Activated CD4-positive, alpha-beta T cell treated with anti-CD3 and anti-CD28 coated beads, Interleukin-2, amount 10 ng/mL, durations not matched to agents 7 days and 5 days (primary cell): ENCODE measurements at places on chromosomes 6 and 20. TPM values are rescaled to one million over a fixed set of nuclear protein-coding genes. Genes with fewer than 3 reads are reported as not detected.

DNA sequence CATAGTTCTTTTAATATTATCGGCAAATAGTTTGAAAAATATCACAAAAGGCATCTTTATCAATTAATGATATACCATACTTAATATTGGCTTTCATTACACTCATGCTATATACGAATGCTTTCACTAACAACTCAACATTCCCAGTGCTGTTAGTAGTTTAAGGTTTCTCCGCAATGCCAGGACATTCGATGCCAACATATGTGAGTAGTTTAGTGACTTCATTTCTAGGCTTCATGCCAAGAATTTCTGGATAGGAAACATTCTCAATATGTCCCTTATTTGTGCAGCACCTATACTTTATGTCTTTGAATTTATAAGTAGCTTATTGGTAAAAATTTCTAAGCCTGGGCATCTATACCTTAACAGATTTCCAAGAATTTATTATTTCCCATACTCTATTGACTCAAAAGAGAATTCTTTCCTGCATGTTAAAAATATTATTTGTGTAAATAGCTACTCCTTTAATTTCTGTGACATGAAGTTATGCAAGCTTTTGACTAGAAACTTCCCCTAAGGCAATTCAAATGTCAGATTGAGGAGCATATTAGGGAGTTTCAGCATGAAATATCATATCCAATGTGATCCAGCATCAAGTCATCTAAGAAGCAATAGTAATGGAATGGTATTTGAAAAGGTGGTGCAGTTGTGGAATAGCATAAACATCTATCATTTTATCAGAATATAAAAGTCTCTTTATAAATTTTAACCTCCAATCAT is 236.0 kb upstream of the STXBP5 start:
- H3K4me3 ChIP-seq, result no peak overlapping the region
- DNase-seq, result no peak
- H3K27me3 ChIP-seq, result no peaks in the 10 kb centered on the region

DNA sequence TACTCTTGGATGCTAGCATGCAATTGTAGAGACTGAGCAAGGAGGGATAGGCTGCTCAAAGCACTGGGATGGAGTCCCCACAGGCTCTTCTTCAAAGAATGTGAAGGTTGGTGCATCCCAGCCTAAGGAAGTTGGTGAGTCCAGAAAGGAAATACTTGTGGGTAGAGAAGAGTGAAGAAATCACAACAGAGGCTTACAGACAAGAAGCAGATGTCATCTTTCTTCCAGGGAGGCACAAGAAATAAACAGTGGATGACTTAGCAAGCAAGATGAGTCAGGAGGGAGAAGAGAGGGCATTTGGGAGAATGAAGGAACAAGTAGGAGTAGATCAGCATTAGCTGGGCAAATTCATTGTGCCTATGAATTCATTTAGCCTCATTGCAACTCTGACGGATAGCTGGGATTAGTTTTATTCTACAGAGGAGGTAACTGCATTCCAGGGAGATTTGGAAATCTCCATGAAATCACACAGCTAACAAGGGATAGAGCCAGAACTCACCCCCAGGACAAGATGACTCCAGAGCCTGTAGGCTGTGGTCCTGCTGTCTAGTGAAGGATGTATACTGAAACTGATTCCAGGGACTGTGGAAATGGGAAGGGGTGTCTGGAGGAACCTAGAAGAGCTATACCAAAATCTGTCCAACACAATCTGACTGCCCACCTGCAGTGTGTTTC is 125.8 kb upstream of the SPTLC3 start:
- no peaks in the 10 kb centered on the region for H3K36me3 ChIP-seq
- DNase-seq, result no peak
- no peaks in the 10 kb centered on the region for H3K4me1 ChIP-seq
- no peak overlapping the region for H3K27ac ChIP-seq
- no peaks in the 10 kb centered on the region for H3K27me3 ChIP-seq

DNA sequence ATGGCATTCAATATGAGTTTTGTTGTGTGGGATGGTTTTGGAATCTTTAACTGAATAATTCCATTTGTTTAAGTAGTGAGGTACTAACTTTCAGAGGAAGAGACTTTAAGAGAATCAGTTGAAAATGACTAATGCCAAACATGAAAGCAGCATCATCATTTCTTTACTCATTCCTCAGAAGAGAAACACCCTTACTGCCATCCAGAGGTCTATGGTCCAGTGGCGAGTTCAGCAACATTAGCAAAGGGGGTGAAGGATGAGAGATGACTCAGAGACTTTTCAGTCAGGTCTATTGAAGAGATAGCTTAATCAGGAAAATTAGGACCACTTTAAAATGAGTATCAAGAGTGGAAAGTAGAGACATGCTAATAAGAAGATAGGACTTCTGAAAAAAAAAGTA is 118.8 kb downstream of the COL19A1 start:
- DNase-seq, result no peak
- H3K27ac ChIP-seq, result no peak overlapping the region
- H3K36me3 ChIP-seq, result no peaks in the 10 kb centered on the region
- peaks cover 2% of the 10 kb centered on the region for H3K27me3 ChIP-seq
- no peak overlapping the region for H3K4me3 ChIP-seq
- no peaks in the 10 kb centered on the region for H3K4me1 ChIP-seq

DNA sequence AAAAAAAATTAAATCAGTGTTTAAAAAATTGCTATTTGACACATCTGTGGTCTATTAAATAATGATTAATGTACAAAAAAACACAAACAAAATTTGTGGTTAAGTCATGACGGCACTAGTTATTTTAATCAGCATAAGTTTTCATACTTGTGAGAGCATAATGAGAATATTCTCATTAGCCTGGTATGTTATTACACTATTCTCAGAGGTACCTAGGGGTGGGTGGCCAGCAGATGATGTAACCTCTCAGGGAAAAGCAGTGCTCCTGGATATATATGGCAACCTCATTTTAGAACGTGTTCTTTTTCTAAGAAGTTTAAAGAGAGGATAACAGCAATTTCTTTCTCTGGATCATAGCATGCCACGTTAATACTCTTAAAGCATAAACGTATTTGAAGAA is 109.2 kb downstream of the GJA1 start:
- no peak for DNase-seq
- H3K36me3 ChIP-seq, result no peaks in the 10 kb centered on the region
- H3K4me1 ChIP-seq, result no peaks in the 10 kb centered on the region
- no peak overlapping the region for H3K27ac ChIP-seq
- no peaks in the 10 kb centered on the region for H3K27me3 ChIP-seq

DNA sequence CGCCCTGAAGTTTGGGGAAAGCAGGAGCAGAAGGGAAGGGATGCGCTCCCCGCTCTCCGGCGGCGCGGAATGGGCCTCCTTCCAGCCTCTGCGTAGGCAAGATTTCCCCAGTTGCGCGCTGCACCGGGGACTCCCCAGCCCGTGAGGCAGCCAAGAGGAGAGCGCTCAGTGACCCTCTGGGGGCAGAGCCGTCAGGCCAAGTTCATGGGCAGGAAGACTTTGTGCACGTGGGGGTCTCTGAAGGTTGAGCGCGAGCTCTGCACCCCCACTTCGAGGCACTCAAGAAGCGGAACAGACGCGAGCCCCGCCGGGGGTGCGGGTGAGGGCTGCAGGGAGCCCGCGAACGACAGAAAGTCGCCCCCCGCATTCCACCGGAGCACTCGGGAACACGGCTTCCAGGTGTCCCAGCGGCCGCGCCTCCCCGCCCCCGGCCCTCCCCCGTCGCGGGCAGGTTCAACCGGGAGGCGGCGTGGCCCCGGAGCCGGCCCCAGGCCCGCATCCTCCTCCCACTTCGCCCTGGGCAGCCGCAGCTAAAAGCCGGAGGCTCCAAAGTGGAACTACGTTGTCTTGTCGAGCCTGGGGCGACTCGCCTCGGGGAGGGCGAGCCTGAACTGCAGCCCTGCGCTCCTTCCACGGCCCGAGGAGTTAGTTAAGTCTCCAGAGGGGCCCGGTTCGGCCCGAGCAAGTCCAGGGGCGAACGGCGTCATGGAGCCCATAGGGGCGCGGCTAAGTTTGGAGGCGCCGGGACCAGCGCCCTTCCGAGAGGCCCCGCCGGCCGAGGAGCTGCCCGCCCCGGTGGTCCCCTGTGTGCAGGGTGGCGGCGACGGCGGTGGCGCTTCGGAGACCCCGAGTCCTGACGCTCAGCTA is at the start of gene PPP1R3G:
Gene PPP1R3G (plus strand): TSS at position 561 of the 867 bp plus-strand sequence. CDS start 145 bp downstream, at position 706.
- H3K36me3 ChIP-seq, result no peaks in the 10 kb centered on the region
- H3K4me1 ChIP-seq, result peaks cover 7% of the 10 kb centered on the region
- H3K27ac ChIP-seq, result peak within 1 kb of the TSS; percentile 46
- H3K27me3 ChIP-seq, result peaks cover 66% of the 10 kb centered on the region

TSPYL1 gene
- 37.8 TPM for total RNA-seq
